Adrenal gland (tissue), 19 donors: ENCODE measurements at places on chromosomes 12 and 14.

DNA sequence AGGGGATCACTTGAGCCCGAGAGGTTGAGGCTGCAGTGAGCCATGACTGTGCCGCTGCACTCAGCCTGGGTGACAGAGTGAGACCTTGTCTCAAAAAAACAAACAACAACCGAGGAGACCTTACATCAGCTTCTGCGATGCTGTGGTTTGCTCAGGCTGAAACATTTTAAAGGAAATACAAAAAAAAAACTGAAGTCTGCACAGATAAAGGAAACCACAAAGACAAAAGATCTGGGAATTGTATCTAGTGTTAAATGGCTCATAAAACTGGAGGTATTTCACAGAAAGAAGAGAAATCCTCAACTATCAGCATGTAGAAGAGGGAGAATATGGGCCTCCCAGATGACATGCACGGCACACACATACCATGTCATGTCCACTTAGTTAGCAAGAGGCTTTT lies 60.3 kb upstream of the VPS33A start:
- no peak for DNase-seq

- DNase-seq, result peak; percentile 85
Measured at GRCh38 chr12:122333142-122334087, 67.1 kb upstream of the VPS33A start.

DNA sequence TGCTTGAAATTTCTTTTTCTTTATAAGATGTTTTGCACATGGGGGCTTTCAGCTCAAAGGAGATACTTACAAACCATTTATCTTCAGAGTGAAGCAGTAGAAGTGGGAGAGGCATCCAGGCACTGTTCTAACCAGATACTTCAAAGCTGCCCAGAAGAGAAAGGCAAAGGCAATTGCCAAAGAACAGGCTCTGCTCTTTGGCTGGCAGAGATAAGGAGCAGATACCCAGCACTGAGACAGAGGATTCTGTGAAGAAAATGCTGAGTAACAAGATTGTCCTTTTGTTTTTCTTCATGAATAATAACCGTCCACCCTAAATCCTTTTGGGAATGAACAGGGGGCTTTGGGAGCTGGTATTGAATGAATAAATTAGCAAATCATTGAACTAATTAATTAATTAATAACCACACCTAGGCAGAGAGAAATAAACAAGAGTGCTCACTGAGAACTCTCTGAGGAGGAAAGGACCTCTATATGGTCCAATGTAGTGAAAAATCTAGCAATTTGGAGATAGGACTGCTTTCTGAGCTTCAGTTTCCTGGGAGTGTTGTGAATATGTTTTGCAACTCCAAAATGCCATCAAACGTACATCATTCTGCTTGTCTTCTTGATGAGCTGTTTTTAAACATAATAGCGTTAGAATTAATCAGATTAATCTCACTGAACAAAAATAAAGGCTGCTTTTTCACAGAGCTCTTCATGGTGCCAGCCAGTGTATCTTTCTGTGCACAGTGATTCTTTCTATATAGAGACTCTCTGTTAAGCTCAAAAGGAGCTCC lies 192.8 kb upstream of the AMIGO2 start:
- DNase-seq, result no peak

- DNase-seq, result peak; percentile 64
Measured at GRCh38 chr14:94689218-94689984, 77.2 kb downstream of the SERPINA3 start.

DNA sequence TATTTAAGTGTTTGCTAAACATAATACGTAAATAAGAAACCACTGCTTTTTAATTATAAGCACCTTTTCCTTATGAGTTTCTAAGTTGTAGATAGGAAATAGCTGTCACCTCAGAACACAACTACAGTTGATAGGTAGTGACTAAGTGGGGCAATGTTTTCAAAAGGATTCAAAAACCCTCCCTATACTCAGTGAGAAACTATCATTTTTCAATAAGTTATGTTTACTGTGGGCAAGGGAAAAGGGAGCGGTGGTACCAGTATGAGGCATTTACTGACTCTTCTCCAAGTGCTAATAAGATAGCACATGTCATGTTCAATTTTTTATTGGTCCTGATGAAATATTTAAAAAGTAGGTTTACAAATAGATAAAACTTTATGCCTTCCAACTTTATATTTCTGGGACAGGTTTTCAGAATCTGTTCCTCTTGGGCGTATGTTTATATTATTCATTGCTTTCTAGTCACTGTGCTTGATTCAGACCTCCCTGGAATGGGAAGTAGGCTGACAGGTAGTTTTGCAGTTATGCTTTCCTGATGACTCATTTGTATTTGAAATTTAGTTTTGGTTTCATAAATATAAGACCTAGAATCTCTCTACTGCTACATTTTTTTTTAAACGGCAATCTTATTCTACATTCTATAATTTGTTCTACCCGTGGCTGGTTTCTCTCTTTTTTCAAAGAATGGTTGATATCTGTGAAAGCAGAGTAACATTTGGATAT lies 153.1 kb downstream of the TMEM117 start:
- no peak for DNase-seq

GRCh38 chr12:109458086-109458485 lies 19.0 kb downstream of the KCTD10 start:
- DNase-seq, result no peak

DNA sequence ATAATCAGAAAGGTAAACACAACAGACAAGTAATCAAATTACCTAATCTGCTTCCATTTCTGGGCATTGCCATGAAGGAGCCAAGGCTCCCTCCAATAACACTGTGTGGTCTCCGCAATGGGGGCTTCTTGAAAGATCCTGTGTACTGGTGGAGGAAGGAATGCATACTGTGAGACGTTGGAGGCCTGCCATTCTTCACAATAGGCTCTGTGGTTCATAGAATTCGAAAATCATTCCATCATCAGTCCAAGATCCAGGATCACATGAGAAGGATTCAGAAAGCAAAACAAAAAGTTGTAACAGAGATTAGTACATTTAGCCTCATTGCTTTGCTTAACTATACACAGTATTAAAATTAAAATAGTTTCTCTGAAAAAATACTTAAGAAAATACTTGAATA lies 76.3 kb downstream of the CDK17 start:
- no peak for DNase-seq

DNA sequence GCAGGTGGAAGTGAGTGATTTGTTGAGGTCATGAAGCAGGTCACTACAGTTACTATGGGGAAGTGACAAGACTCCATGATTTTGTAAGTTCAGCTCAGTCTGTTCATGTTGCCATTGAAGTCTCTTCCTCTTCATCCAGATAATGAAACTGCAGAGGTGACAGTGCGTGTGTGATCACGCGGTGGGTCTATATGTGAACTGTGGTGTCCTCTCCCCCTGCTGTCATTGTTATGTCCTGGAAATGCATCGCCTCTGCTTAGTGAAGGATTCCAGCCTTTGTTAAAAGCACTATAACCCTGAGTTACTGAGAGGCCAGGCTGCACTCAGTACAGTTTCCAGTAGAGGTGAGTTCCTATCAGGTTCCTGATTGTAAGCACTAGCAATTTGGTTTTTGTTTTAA lies 216.2 kb upstream of the RMST start:
- DNase-seq, result no peak

DNA sequence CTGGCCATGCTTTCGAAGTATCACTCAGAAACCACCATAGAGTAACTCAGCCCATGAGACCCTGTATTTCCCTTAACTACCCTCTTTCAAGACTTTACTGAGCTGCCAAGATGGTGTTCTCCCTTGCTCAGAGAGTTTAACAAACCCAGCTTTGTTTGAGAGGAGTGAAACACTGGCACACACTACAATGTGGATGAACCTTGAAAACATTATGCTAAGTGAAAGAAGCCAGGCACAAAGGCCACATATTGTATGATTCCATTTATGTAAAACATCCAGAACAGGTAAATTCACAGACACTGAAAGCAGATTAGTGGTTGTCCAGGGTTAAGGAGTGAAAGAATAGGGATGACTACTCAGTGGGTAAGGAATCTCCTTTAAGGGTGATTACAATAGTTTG lies 18.9 kb downstream of the SERPINA3 start:
- DNase-seq, result no peak

DNA sequence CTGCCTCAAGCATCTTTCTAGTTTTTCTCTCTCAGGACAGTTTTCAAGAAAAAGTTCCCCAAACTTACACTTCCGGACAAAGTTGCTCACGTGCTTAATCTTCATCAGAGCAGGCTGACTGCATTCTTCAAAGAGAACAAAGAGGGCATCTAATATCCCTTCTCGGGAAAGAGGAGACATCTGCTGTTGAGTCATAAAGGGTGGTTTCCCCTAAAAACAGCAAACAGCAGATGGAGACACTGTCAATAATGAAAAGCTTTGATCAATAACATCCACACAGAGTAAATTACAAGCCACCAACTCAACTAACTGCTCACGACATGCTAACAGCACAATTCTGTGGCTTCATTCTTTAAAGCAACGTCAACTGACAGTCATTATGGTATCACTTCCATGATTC lies 8.1 kb downstream of the CIT start:
- DNase-seq, result no peak

DNA sequence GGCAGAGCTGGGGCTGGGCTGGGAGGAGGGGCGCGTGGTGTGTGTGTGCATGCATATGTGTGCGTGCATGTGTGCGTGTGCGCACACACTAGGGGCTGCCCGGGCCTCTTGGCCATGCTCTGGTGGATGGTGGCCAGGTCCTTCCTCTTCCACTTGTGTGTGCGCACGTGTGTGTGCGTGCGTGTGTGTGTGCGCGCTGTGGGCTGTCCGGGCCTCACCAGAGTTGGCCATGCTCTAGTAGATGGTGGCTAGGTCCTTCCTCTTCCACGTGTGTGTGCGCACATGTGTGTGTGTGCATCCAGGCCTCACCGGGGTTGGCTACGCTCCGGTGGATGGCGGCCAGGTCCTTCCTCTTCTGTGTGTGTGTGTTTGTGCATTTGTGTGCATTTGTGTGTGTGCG lies 24.7 kb downstream of the FOXN4 start:
- DNase-seq, result no peak

GRCh38 chr12:72753571-72753970 lies 481.4 kb downstream of the TRHDE start:
- DNase-seq, result no peak

GRCh38 chr12:56408799-56409417 lies 40.3 kb downstream of the TIMELESS start:
- no peak for DNase-seq

- no peak for DNase-seq
Measured at GRCh38 chr12:101001669-101002068, 207.1 kb downstream of the ANO4 start.

DNA sequence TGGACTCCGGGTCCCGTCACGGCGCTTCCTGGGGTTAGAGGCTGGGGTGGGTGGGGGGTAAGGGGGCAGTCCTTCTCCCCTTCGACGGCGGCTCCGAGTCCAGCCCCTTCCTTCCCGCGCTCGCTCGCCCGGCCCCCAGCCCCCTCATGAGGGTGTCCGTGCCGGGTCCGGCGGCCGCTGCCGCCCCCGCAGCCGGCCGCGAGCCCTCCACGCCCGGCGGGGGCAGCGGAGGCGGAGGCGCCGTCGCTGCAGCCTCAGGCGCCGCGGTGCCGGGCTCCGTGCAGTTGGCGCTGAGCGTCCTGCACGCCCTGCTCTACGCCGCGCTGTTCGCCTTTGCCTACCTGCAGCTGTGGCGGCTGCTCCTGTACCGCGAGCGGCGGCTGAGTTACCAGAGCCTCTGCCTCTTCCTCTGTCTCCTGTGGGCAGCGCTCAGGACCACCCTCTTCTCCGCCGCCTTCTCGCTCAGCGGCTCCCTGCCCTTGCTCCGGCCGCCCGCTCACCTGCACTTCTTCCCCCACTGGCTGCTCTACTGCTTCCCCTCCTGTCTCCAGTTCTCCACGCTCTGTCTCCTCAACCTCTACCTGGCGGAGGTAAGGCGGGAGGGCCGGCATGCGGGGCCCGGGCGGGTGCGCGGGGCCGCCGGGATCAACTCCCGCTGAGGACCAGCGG lies 500 bp downstream of the GPR137C start:
- no peak for DNase-seq

- no peak for DNase-seq
Measured at GRCh38 chr12:63302269-63302940, 151.4 kb upstream of the AVPR1A start.

GRCh38 chr14:79050787-79051727 lies 880.9 kb downstream of the NRXN3 start:
- no peak for DNase-seq

- no peak for DNase-seq
Measured at GRCh38 chr12:109938947-109939346, 38.9 kb downstream of the TCHP start.

DNA sequence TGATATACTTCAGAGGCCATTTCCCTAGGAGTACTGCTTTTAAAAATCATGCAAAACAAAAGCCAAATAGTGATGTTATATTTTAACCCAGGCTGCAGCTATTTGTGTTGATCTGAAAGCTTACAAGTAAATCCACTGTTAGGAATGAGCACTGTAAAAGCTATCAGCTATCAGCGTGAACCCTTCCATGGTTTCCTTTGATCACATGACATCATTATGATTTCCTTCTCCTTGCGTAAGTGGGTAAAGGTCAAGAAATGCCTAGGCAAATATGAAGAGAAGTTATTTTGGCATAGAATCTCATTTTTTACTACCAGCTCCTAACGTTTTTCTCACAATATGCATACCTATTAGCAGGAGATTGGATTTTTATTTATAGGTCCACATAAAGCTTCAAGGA lies 48.6 kb upstream of the CATSPERB start:
- DNase-seq, result no peak

DNA sequence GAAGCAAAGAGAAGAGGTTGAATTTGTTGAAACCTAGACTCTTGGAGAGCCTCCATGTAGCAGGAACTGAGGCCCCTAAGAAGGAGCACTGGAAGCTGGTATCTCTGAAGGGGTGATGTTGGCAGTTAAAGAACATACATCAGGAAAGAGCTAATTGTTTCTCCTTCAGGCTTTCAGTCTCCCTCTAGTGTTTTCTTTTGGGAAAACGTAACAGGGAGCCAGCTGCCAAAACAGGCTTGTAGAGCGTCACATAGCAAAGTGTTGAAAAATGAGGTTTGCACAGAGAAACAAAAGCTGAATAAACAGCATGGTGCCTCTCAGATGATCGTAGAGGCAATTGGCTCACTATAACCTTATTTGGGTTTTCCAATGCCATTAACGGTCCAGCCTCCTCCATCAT lies 46.9 kb upstream of the CAND1 start:
- peak; percentile 8 for DNase-seq

DNA sequence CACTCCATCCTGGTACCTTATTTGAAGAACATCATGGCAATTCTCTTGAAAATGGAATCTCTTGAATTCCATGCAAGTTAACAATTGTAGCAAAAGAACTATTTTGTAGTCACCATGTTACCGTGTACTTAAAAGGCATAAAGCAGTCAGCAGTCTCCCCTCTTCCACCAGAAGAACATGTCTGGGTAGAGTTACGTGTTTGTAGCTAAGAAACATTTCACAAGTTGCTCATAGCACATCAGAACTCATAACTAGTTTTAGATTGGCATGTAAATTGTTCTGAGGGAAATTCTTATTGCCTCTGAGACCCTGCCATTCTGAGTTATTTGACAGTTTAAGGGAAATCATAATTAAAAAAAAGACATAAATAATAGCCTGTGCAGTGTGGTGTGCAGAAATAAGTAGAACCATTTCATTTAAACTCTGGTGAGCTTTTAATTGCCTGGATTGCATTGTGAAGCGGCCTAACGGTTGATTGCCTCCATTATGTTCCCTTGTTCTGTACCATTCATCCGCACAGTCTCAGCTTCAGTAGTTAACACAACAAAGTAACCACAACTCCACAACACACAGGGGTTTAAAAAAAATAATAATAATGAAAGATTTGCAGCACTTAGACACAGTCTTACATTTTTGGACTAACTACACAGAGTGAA lies 2.6 kb downstream of the LMO3 start:
- DNase-seq, result no peak
